ENCODE measurements at places on chromosomes 12 and 14. TPM values are rescaled to one million over a fixed set of nuclear protein-coding genes. Genes with fewer than 3 reads are reported as not detected.

Gene CCDC177
- total RNA-seq = not detected

Gene PAPLN
- 9.5 TPM for total RNA-seq

Gene CD63
- 3,001 TPM for total RNA-seq

Gene IL31
- not detected for total RNA-seq

Gene LPAR5
- total RNA-seq = not detected

Gene ACOT6
- total RNA-seq = not detected

Gene NPFF
- not detected for total RNA-seq

Gene RBP5
- 0.26 TPM for total RNA-seq

Gene INSM2
- total RNA-seq = not detected

Gene PTCSC3
- total RNA-seq = not detected

Gene ADSS1
- 2.3 TPM for total RNA-seq

Gene CD4
- total RNA-seq = 14.4 TPM

Gene TSPAN11
- 2.6 TPM for total RNA-seq

Gene FGD4
- total RNA-seq = 2.3 TPM

Gene RERG
- total RNA-seq = 0.26 TPM

Gene RAB15
- total RNA-seq = 3.6 TPM

Gene ZFP36L1
- 13.9 TPM for total RNA-seq

Gene AMN
- under 0.01 TPM for total RNA-seq

Gene BCL7A
- 4.9 TPM for total RNA-seq

Gene CCDC198
- total RNA-seq = not detected

Gene SDR39U1
- 9.9 TPM for total RNA-seq

Gene WDHD1
- 8.6 TPM for total RNA-seq

Gene CLEC1B
- not detected for total RNA-seq

Gene TAS2R19
- 5.3 TPM for total RNA-seq

Gene HOXC10
- total RNA-seq = not detected

Gene AQP2
- not detected for total RNA-seq

Gene NDRG2
- 0.50 TPM for total RNA-seq

Gene RGS6
- not detected for total RNA-seq

Gene DLGAP5
- 8.1 TPM for total RNA-seq

Gene ALDH1L2
- total RNA-seq = 35.7 TPM

Gene PMCH
- not detected for total RNA-seq

Gene GYS2
- not detected for total RNA-seq

Gene RASSF9
- 0.77 TPM for total RNA-seq

Gene COQ6
- total RNA-seq = 13.4 TPM

Gene KLHDC2
- total RNA-seq = 135 TPM

Gene SERPINA10
- not detected for total RNA-seq

Gene CABP1
- under 0.01 TPM for total RNA-seq

Gene CNTN1
- 0.26 TPM for total RNA-seq

Gene RHNO1
- total RNA-seq = 16.7 TPM

Gene IFNG
- not detected for total RNA-seq

Gene PLEKHG7
- total RNA-seq = not detected

All from fibroblast of lung (primary cell).